ENCODE measurements at places on chromosomes 4 and X.

- no peak for DNase-seq
These were observed 1399.8 kb upstream of the PABPC4L start for GRCh38 chr4:135601351-135601750.

GRCh38 chrX:102659790-102660757 lies 8.8 kb downstream of the GPRASP1 start:
- DNase-seq = peak; percentile 31

DNA sequence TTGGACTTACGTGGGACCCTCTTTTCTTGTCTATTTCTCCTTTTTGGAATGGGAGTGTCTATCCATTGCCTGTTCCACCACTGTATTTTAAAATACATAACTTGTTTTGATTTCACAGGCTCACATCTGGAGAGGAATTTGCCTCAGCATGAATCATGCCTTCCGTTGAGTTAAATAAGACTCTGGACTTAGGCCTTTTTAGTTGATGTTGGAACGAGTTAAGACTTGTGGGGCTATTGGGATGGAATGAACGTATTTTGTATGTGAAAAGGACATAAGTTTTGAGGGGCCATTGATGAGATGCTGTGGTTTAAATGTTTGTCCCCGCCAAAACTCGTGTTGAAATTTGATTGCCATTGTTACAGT lies 66.2 kb downstream of the BEX3 start:
- peak; percentile 73 for DNase-seq

- DNase-seq = no peak
These were observed 170.1 kb downstream of the ATG4A start for GRCh38 chrX:108261549-108262203.

- no peak for DNase-seq
These were observed 8.9 kb downstream of the ABLIM2 start for GRCh38 chr4:8149664-8150063.

- DNase-seq = no peak
These were observed 6.5 kb upstream of the PAQR3 start for GRCh38 chr4:78945651-78946179.

- DNase-seq = no peak
These were observed 155.0 kb downstream of the SLC7A11 start for GRCh38 chr4:138087066-138087719.

DNA sequence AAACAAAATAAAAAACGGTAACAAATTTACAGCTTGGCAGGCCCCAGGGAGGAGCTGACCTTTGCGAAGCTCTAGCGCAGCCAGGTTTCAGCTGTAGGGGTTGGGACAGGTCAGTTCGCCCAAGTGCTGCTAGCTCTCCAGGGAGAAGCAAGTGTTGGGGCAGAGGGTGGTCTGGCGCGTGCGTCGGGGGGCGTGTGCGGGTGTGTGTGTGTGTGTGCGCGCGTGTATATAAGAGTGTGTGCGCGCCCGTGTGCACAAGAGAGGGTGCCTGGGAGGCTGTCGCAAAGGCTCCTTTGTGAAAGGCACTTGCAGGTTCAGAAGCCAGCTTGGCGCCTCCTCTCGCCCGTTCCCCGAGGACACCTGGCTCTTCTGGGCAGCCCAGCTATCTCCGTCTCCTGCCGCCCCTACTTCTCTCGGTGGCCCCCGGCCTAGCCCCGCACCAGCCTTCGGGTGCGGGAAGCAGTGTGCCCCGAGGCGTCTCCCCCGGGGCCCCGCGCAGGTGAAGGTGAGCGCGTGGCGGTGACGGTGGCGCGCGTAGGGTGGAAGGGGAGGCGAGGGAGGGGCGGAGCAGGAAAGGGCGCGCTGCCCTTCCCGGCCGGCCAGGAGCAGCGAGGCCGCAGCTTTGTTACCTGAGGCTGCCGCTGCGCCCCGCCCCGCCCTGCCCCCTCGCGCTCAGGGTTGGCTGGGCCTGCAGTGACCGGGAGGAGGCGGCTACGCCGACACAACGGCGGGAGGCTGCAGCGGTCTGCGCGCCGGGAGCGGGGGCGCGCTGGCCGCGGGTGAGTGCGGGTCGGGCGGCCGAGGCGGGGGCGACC lies at the start of gene FHDC1:
FHDC1 (plus strand) TSS at position 693 of the 815 bp plus-strand sequence. CDS start 6,735 bp downstream, outside the sequence.
- no peak for DNase-seq

GRCh38 chr4:113433116-113433515 lies 328.4 kb downstream of the CAMK2D start:
- no peak for DNase-seq

DNA sequence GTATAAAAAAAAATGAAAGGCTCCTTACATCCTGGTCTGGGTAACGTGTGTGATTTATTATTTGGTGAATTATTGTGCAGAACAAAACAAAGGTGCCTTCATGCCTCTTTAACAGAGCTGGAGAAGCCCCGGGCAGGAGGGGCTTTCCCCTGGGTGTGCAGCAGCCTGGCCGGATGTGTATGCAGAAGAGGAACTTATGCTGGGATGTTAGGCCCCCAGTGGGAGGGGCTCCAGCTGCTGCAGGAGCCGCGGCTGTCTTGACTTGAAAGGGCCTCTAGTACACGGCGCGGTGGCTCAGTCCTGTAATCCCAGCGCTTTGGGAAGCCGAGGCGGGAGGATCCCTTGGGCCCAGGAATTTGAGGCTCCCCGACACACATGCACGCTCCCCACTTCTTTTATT lies 16.0 kb downstream of the CCNQ start:
- DNase-seq = no peak

- no peak for DNase-seq
These were observed 94.7 kb downstream of the TMEM131L start for GRCh38 chr4:153560908-153561307.

DNA sequence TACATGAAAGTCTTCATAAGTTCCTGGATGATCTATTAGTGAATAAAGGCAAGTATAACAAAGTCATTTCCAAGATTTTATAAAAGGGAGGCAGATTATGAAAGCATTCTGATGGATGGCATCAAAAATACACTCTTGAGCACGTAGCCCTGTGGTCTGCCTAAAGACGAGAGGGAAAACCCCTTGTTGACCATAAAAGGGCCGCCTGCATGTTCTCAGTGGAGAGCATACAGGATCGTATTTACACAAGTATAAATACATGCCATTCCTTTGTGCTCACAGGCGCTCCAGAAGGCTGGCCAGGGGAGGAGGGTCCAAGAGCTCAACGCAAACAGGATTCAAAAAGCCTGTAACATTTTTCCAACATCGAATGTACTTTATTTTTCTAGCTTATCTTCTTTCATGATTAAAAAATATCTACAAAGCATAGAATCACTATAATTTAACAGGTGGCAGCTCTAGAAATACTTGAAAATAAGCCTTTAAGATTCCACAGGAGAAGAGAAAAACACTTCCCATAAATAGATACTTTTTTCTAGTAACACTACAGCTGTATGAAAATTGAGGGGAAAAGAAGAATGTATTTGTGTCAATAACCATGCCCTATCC lies 29.6 kb downstream of the PDGFC start:
- DNase-seq = peak; percentile 42

- no peak for DNase-seq
These were observed 14.3 kb downstream of the SLC10A6 start for GRCh38 chr4:86834901-86835300.

DNA sequence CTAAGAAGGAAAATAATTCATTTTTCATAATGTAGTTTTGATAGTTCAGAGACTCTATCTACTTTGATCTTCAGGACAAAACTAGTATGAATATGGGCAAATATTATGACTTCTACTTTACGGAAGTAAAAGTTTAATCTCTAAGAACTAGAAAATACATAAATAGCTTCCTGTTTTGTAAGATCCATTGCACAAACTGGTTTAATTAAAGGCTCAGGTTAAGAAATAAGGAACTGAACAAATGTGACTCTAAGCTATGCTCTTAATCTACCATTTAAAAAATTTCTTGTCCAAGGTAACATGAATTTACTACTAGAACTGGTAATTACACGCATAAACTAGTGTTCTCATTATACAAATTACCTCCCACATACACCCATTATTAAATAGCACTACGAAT lies 360.6 kb downstream of the INPP4B start:
- no peak for DNase-seq

- no peak for DNase-seq
These were observed 1034.9 kb upstream of the GRID2 start for GRCh38 chr4:91268913-91269312.

GRCh38 chr4:159273841-159274240 lies 171.0 kb downstream of the RAPGEF2 start:
- no peak for DNase-seq

DNA sequence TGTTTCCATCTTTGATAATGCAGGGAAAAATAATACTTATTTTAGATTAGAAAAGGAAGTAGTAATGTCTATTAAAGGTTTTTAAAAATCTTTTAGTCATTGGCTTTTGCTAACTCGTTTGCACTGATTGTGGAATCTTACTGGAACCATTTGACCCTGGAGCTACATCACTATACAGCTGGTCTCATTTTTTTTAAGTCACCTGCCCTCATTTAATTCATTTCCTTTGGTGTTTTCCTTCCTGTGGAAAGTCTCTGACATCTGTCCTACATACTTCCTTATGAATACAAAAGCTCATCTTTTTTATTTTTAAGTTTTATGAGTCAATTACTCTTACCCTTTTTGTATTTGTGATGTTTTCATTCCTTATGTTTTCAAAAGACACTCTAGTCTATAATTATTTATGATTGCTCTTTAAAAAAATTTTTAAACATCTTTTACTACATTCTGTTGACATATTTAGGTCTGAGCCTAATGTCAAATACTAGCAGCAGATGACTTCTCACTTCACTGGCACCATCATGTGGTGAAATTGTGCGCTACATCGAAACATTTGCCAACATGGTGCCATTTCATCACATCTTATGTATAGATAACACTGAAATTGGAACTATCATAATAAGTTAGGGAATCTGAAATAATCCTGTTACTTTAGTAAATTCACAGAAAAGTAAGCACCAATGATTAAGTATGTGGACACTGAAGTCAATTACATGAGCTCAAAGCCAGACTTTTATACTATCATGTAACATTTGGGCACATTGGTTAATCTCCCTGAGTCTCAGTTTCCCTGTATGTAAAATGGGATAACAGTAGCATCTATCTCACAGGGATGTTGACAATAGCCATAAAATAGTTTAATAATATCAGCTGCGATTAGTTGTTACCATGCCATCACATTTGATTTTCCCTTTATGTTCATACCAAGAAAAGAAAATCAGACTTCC lies 9.4 kb upstream of the MMAA start:
- peak; percentile 49 for DNase-seq

- peak; percentile 81 for DNase-seq
These were observed 221.5 kb downstream of the PCDH18 start for GRCh38 chr4:137310593-137311490.

- no peak for DNase-seq
These were observed 133.2 kb downstream of the KDM6A start for GRCh38 chrX:45006002-45006800.

DNA sequence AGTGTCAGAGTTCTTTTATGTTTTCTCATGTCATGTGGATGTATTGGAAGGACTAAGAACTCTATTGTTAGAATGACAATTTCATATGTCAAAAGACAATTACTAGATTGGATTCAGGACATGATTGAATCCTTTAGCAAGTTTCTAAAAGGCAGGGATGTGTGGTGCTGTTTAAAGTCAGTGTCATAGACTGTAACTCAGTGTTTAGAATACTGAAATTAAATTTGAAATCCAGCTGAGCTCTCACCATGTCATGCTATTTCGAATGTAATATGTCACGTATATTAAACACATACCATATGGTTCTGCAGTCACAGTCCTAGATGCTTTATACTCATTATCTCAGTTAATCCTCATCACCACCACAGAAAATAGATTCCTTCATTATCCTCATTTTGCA lies 7.8 kb downstream of the GUCY1B1 start:
- DNase-seq = no peak

GRCh38 chrX:118974088-118974907 lies at the start of gene LONRF3:
TSS of gene LONRF3 (plus strand) at chrX:118974618. CDS start at chrX:118974781, 163 bp downstream.
- DNase-seq = peak; percentile 23

- peak; percentile 73 for DNase-seq
These were observed 21.4 kb downstream of the SPINK2 start for GRCh38 chr4:56799824-56800756.

- DNase-seq = no peak
These were observed 21.4 kb downstream of the PHEX start for GRCh38 chrX:22053481-22053880.

DNA sequence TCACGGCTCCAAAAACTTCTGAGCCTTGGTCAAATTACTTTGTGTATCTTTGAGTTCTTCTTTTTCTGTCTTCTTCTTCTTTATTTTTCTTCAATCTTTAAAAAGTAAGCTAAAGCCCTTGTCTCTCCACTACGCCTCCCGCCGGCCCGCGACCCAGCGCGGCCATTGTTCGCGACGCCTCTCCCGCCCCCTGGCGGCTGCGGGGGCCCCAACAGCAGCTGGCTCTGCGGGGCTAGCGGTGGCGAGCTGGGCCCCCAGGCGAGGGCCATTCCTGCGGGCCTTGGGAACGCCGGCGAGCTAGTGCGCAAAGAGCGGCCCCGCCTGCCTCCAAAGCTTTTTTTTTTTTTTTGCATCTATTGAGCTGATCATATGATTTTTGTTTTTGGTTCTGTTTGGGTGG lies 119.1 kb downstream of the TGIF2LX start:
- no peak for DNase-seq
